ENCODE measurements at places on chromosomes 12 and 14.

GRCh38 chr12:89657066-89657465, 51.6 kb downstream of the ATP2B1 start:
- DNase-seq = no peak

DNA sequence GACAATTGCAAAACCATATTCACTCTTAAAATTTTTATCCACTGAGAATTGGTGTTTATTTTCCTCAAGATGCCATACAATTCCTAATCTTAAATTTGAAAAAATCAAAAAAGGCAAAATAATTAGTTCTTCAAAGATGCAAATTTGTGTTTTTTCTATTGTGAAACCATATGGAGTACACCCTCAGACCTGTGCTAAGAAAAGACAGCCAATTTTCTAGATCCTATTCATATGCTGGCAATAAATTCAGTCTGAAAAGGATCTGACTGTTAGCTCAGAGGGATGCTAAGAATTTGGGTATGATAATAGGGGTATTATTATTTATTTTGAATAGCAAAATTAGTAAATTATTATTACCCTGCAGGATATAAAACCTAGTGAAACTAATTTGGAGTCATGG, 476.9 kb upstream of the SYT1 start:
- no peak for DNase-seq

GRCh38 chr14:106556665-106557289, 1030.4 kb downstream of the TMEM121 start:
- DNase-seq = no peak

DNA sequence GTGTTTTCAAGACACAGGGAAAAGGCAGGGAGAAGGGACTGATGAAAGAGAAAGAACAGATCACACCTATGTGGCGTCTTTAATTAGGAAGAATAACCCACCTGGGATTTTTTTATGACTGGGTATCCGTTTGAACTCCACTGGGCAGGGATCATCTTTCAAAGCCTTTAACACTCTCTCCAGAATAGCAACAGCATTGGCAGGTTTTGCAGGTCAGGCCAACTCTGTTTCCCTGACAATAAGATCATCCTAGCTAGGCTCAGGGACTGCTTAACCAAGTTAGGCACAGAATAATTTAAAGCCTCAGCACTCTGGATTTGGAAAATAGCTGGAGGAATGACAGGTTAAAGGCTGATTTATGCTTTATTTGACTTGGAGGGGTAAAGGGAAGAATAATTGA, 117.6 kb downstream of the SUDS3 start:
- DNase-seq = no peak

DNA sequence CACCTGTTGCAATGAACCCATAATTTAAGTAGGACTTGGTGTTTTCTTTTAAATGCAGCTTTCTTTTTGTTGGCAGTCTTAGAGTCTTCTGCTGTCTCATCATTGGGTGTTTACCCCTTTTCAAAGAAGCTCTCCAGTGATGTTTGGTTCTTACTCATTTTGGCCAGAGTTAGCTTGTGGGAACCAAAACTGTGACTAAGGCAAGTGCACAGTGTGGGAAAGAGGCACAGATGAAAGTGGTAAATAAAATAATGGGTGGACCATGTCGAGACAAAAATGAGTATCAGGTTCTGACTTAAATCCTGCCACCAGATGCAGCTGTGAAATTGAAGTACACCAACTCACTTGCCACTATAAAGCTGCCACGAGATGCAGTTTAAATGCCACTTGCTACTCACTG, 615.4 kb upstream of the MIS18BP1 start:
- DNase-seq = no peak

DNA sequence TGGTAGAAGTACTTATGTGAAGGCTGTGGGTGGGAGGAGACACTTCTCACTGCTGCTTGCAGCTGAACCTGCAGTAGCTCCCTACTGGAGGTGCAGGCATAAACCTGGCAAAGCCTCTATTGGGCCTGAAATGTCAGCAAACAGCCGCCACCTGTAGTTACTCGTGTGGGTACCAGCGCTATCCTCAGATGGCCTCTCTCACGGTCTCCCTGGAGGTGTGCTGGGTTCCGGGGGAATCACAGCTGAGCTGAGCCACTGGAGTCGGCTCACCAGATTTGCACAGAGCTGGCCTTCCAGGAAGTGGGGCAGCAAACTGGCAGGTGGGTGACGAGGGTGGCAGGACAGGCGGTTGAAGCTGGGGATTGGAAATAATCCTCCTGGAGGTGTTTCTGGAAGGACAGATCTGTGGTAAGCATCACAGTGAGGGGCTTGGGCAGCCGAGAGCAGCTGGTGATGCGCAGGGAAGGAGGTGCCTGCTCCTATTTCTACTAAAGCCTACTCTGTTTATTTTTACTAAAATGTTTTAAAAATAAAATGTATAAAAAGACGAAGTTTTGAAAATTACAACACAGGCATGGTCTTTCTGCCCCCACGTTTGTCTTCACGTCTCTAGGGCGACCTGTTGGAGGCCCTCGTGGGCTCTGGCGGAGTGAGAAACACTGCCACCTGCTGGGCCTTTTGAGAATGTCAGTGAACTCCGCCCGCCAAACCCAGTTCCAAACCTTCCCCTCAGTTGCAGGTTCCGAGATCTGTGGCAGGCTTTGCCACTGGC, 67.8 kb upstream of the PLEKHG3 start:
- DNase-seq = peak; percentile 71

DNA sequence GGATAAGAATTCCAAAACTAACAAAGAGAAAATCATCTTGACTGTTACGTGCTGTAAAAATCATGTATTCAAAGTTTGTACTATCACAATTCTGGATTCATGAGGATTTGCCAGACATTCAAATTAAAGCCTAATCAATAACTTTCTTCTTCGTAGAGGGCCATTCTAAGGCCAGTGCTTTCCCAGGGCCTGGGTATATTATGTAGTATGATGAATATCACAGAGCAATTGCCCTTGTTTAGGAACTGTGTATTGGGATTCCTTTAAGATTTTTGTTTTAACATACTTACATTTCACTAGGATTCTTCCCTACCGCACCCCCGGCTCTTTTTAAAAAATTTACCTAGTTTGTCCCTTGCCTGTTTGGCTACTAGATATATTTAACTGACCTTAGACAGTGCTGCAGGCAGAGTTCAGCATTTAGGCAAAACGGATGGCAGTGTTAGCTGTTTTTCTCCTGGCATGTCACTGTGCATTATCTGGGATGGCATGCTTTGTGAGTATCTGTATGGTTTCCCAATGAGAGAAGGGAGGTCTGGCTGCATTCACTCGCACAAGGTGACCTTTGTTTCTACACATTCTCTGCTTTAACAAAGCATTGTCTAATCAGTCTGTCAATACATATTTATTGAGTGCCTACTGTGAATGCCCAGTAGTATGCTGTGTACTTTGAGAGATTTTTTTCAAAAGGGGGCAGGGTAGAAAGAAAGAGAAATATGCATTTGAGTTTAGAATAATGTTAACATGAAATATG, 63.3 kb downstream of the ERC1 start:
- no peak for DNase-seq

DNA sequence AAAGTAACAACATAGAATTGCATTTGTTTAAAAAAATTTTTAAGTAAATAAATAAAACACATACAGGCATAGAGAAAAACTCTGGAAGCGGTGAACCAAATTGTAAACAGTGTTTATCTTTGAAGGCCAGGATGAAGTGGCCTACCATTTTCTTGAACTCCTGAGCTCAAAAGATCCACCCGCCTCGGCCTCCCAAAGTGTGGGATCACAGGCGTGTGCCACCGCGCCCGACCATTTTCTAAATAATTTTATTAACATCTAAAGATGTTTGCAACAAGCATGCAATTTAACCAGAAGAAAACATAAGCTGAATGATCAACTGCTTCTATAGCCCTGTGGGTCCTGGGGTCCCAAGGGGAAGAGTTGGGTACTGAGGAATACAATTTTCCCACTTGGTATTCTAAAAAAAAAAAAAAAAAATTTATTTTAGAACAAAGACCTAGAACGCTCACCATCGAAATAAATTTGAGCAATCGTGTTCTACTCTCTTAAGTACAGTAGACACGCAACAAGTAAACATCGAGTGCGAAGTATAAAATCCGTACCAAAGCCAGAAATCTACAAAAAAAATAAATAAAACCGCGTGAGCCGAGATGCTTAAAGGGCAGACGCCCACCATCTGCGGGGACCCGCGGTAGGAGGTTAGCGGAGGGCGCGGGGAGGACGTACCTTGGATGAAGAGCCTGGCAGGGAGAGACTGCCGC, 484 bp downstream of the MIS18BP1 start:
- no peak for DNase-seq

Measured in substantia nigra (tissue), 51 donors.